Adipose tissue (tissue), 3 donors: ENCODE measurements at places on chromosomes 16 and 17. TPM values are rescaled to one million over a fixed set of nuclear protein-coding genes. Genes with fewer than 3 reads are reported as not detected.

The ADAP2 gene
- polyA plus RNA-seq, result 17.8 TPM

The TNFRSF17 gene
- polyA plus RNA-seq, result not detected

The HAS3 gene
- polyA plus RNA-seq, result 0.79 TPM

The APOH gene
- not detected for polyA plus RNA-seq

The DPEP3 gene
- not detected for polyA plus RNA-seq

The CA4 gene
- polyA plus RNA-seq, result 12.3 TPM

The CRYBA1 gene
- polyA plus RNA-seq, result not detected

The RASD1 gene
- polyA plus RNA-seq, result 240 TPM

The MAF gene
- 2.5 TPM for polyA plus RNA-seq

The KCNG4 gene
- not detected for polyA plus RNA-seq

The BHLHA9 gene
- not detected for polyA plus RNA-seq

The CUEDC1 gene
- polyA plus RNA-seq, result 23.0 TPM

The IRX3 gene
- 1.8 TPM for polyA plus RNA-seq

The KRTAP2-1 gene
- polyA plus RNA-seq, result not detected

The ARHGAP44 gene
- polyA plus RNA-seq, result 5.1 TPM

The C17orf100 gene
- polyA plus RNA-seq, result 2.3 TPM

The EVI2B gene
- 1.5 TPM for polyA plus RNA-seq

The KRT31 gene
- not detected for polyA plus RNA-seq

The GSE1 gene
- polyA plus RNA-seq, result 55.9 TPM

The YPEL3 gene
- 86.0 TPM for polyA plus RNA-seq

The KRTAP1-1 gene
- not detected for polyA plus RNA-seq

The HSPB9 gene
- 0.70 TPM for polyA plus RNA-seq

The MFAP4 gene
- polyA plus RNA-seq, result 8.8 TPM

The CES5A gene
- not detected for polyA plus RNA-seq

The CHST5 gene
- polyA plus RNA-seq, result not detected

The KRT15 gene
- polyA plus RNA-seq, result 2.1 TPM

The TBX4 gene
- 0.06 TPM for polyA plus RNA-seq
